Activated CD8-positive, alpha-beta memory T cell treated with anti-CD3 and anti-CD28 coated beads, Interleukin-2, amount 10 ng/mL, durations not matched to agents 7 days and 5 days (primary cell): ENCODE measurements at places on chromosomes 11 and 22. TPM values are rescaled to one million over a fixed set of nuclear protein-coding genes. Genes with fewer than 3 reads are reported as not detected.

DNA sequence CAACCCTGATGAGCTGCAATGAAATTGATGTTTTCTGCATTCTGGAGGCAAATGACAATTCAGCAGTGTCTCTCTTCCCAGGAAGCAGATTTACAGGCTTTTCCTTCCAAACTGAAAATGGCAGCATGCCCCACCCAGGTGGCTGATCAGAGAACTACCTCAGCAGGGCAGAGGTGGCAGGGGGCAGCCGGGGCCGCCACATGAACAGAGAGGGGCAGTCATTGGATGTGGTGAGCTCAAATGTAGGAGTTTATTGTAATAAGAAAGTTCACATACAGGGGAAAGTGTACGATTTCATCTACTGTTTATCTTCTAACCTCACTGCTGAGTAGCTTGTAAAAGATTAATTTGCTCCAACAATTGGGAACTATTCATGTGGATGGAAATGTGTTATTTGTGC is 15.7 kb upstream of the PARVA start:
- H3K27ac ChIP-seq: no peak overlapping the region
- H3K4me3 ChIP-seq: no peak overlapping the region
- H3K4me1 ChIP-seq: peaks cover 18% of the 10 kb centered on the region
- peaks cover 3% of the 10 kb centered on the region for H3K36me3 ChIP-seq
- no peak for DNase-seq
- H3K27me3 ChIP-seq: peaks cover 2% of the 10 kb centered on the region

DNA sequence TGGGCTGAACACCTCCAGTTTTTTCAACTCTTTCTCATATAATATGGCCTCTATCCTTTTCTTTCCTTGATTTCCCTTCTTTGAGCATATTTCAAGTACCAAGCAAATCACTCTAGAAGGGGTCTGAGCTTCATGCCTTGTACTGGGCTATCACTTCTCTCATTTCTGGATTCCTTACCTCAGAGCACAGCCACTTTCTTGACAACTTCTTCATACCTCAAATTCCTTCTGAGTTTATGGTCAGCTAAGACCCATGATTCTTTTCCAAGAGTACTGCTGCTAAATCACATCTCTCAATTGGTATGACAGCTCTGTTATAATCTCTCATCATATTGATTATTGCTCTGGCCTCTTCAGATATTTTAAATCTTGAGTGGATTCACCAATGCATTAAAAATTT is 224.8 kb upstream of the ZBED5 start:
- no peaks in the 10 kb centered on the region for H3K36me3 ChIP-seq
- H3K4me1 ChIP-seq: no peaks in the 10 kb centered on the region
- H3K4me3 ChIP-seq: no peak overlapping the region
- no peak for DNase-seq

GRCh38 chr11:8359521-8359920 is 95.8 kb upstream of the LMO1 start:
- H3K4me1 ChIP-seq: peaks cover 5% of the 10 kb centered on the region
- H3K27me3 ChIP-seq: peaks cover 12% of the 10 kb centered on the region
- H3K27ac ChIP-seq: no peak overlapping the region

GRCh38 chr11:69259096-69259495 is 34.9 kb upstream of the MYEOV start:
- peaks cover 9% of the 10 kb centered on the region for H3K27me3 ChIP-seq
- no peak overlapping the region for H3K4me3 ChIP-seq
- H3K4me1 ChIP-seq: no peaks in the 10 kb centered on the region
- no peak for DNase-seq
- no peak overlapping the region for H3K27ac ChIP-seq

GRCh38 chr11:17799147-17799546 is 64.6 kb downstream of the KCNC1 start:
- H3K4me3 ChIP-seq: no peak overlapping the region
- H3K4me1 ChIP-seq: no peaks in the 10 kb centered on the region
- no peaks in the 10 kb centered on the region for H3K36me3 ChIP-seq

- H3K27ac ChIP-seq: no peak overlapping the region
- H3K4me1 ChIP-seq: peaks cover 7% of the 10 kb centered on the region
- no peak for DNase-seq
- no peak overlapping the region for H3K4me3 ChIP-seq
- peaks cover 2% of the 10 kb centered on the region for H3K27me3 ChIP-seq
Observed at GRCh38 chr11:63622323-63622722, 8.1 kb upstream of the PLAAT3 start.

- DNase-seq: no peak
- no peak overlapping the region for H3K4me3 ChIP-seq
- H3K27ac ChIP-seq: no peak overlapping the region
- H3K27me3 ChIP-seq: no peaks in the 10 kb centered on the region
Observed at GRCh38 chr11:75461151-75461550, 28.1 kb upstream of the KLHL35 start.

Gene GAB4
- total RNA-seq: not detected

Gene KDELR3
- total RNA-seq: 0.23 TPM

Gene ST14
- not detected for total RNA-seq
